Upper lobe of left lung (tissue), 6 donors: ENCODE measurements at places on chromosomes 3 and 15. TPM values are rescaled to one million over a fixed set of nuclear protein-coding genes. Genes with fewer than 3 reads are reported as not detected.

- no peak for DNase-seq
Observed at GRCh38 chr3:166685246-166685645, 694.9 kb downstream of the ZBBX start.

CCR9 gene
- not detected for total RNA-seq

- no peak for DNase-seq
Observed at GRCh38 chr3:117017135-117017894, 307.7 kb downstream of the TUSC7 start.

DNA sequence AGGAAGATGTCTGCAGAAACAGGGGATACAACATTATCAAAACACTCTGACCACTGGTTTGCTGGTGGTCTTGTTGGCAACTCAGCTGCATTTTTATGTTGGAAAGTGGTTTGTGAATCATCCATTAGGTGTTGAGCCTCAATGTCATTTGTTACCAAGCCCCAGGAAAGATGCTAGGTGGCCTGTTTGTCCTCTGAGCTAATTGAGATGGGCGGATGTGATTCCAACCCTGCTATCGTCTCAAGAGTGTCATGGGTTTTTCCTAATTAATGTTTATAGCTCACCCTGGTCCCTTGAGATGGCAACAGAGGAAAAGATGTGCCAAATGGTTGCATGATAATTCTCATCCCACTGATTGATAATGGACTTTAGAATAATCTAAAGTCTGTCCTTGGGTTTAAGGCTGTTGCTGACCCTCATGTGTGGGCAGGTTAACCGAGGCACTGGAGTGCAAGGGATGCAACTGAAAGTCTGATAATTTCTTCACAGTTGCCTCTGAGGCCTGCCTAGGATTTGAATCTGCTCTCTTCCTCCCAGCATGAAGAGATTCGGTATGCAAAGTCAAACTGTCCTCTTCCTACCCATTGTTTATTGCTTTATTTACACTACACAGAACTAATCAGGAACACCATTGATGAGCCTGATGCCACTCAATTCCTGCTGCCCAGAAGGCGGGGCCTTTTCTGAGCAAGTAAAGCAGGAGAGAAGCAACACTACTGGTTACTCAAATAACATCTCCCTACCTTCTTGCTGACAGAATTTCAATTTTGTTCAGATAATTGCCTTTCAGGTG, 166.2 kb upstream of the TBC1D5 start:
- no peak for DNase-seq

EPHA3 gene
- 0.46 TPM for total RNA-seq

- no peak for DNase-seq
Observed at GRCh38 chr3:75101329-75102147, 487.1 kb upstream of the CNTN3 start.

- peak; percentile 44 for DNase-seq
Observed at GRCh38 chr3:14266361-14266760, 87.7 kb downstream of the LSM3 start.

DNA sequence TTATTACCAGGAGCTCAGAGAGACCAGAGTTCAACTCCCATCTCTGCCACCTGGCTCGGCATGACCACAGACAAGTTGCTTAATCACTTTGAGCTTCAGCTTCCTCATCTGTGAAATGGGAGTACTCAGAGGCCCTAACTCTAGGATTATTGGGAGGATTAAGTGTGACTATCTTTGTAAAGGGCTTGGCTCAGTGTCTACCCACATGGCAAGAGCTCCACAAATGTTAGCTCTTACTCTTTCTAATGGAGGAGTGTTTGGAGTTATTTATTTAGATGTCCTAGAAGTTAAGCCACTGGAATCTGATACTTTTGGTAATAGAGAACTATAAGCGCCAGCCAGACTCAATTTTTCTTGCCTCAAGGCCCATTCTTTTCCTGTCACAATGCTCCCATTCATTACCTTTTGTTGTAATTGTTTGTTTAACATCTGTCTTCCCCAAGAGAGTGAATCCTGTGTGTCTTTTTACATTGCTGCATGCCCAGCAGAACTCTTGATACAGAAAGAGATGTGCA, 12.3 kb upstream of the LMCD1 start:
- DNase-seq: no peak

- no peak for DNase-seq
Observed at GRCh38 chr15:48993380-48993779, 29.7 kb upstream of the SHC4 start.

DNA sequence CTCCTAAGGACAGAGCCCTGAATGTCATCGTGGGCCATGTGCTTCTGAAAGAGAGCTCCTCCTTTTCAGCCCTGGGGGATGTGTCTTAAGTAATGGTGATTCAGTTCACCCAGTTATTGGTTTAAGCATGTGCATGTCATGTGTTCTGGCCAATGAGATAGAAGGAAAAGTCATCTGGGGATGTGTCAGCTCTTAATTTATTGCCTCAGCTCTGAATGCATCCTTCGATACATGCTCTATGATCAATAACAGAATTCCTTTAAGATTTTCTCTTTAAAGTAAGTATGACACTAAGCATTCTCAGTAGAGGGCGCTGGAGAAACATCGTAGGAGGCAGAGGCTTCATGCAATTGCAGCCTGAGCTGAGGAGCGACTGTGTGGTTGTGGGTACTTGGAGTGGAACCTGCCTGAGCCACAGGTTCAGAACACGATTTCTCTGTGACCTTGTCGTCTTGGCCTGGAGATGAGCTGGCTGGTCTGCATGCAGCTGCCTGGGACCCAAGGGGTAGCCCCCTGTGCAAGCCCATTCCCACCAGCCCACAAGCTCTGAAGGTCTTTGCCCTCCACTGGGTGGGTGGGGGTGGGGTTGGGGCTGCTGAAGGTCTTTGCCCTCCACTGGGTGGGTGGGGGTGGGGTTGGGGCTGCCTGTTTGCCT, 69.5 kb downstream of the C3orf38 start:
- peak; percentile 57 for DNase-seq

IGSF10 gene
- 9.2 TPM for total RNA-seq

CCR8 gene
- not detected for total RNA-seq

GRCh38 chr3:142332390-142332789, 107.0 kb upstream of the GK5 start:
- DNase-seq: no peak

DNA sequence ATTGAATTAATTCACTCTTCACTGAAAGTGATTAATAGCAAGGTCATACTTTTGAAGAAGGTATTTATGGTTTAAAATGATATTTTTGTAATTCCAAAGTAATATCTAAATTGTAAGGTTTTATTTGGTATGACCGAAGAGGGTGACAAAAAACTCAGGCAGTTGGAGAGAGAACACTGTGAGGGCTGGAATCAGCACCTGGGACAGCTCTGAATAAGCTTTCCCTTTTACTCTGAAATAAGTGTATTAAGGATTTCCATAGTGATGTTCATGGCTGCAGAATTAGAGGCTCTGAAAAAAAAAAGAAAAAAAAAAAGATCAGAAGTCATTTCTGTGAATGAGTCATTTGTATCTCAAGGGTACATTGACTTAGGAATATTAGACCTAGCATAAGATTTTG, 299.5 kb downstream of the IL5RA start:
- DNase-seq: no peak

C3orf52 gene
- 21.0 TPM for total RNA-seq

HCN4 gene
- total RNA-seq: 0.69 TPM
